ENCODE measurements at places on chromosomes 3 and 15. TPM values are rescaled to one million over a fixed set of nuclear protein-coding genes. Genes with fewer than 3 reads are reported as not detected.

DNA sequence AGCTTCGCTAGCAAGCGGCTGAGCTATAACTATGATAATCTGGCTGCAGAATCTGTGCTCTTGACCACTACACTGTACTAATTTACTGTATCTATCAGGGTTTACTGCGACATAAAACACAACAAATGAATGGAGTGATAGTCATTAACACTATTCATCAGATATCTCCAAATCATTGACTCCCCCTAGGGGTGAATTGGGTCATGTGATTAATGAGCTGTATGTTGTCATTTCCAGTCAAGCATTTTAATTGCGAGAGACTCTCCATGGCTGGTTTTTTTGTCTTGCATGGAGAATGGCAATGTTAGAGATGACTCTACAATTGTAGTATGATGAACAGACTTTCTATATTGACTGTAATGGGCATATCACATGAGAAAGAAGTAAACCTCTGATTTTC lies 10.5 kb upstream of the TM4SF18 start:
- no peak for DNase-seq

The CFAP100 gene
- not detected for total RNA-seq

- no peak for DNase-seq
Measured at GRCh38 chr3:94615275-94616065, 552.6 kb downstream of the NSUN3 start.

DNA sequence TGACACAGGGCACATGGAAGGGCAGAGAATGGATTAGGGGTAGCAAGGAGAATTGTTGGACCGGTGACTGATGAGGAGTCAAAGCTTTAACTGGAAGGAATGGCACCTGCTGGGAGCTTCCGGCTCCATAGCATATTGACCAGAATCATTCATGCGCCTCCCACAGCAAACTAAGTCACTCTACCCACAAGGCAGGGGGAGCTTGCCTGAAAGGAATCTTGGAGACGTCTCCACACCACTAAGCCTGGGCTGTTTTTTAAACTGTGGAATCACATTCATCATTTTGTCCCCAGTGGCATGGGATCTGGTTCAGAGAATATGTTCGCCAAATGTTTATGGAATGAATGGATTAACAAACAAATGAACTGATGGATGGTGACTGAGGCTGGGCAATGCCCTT lies 57.0 kb upstream of the ITGA11 start:
- no peak for DNase-seq

DNA sequence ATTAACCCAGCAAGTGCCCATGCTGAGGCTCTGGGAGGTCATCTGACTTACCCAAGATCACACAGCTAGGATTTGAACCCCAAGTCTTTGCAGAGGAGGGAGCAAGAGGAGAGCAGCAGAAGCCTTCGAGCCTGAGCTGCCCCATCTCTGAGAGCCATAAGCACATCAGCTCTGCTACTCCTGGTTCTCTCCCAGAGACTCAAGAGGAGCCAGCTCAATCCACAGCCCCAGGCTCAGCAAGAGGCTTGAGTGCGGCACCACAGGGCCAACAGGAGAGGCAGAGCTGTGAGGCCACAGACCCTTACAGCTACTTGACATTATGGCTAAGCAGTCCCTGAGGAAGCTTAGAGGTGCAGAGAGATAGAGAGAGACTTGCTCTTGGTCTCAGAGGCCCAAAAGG lies 15.9 kb upstream of the NTRK3 start:
- DNase-seq, result no peak

DNA sequence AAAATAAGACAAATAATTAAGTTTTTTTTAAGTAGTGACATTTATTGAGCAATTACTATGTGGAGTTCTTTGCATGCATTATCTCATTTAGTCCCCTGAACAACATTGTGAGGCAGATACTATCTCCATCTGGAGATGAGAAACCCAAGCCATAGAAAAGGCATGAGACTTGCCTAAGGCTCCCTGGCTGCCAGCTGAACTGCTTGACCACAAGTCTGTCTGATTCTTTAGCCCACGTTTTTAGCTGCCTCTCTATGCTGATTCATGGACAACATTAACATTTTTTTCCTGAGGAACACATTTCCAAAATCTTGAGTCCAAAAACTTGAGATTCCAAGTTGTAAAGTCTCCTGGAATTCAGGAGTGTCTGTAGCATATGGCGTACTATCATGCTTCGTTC lies 263.6 kb upstream of the GOLGA6L4 start:
- no peak for DNase-seq

The CEP19 gene
- total RNA-seq, result 0.43 TPM

DNA sequence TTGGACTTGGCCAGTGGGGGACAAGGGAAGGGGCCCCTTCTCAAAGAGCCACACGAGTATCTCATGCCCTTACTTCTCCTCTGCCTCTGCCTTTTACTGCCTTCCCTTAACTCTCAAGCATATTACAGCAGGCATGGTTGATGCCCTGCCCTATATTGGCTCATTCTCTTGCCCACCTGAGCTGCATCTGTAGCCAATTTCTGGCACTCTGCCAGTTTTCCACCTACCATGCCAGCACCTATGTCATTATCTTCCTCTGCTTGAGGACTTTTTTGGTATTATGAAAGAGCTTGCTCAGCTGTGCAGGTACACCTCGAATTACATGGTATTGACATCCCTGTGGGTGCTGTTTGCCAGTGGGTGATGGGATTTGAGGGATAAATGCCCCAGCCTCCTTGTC lies 181.8 kb downstream of the OXSM start:
- no peak for DNase-seq

- DNase-seq, result no peak
Measured at GRCh38 chr3:11467875-11468274, 175.8 kb downstream of the VGLL4 start.

GRCh38 chr3:159091936-159092335 lies 290.1 kb downstream of the MFSD1 start:
- no peak for DNase-seq

- no peak for DNase-seq
Measured at GRCh38 chr3:64048631-64049061, 25.4 kb upstream of the PSMD6 start.

DNA sequence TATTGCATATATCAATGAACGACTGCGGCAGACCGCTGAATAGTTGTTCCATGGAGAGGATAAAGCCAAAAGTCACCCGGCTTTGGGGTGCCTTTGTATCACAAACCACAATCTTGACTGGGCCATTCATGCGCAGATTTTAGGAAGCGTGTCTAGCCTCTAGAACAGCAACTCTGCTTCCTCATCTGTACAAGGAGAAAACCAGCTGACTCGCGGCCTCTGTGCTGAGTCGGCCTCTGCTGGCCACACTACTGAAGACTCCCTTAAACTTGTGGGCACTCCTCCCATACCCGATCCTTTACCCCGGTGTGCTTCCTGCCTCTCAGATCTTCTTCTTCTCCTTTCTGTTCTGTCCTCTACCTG lies 872 bp downstream of the DLEC1 start:
- DNase-seq, result peak; percentile 50

- DNase-seq, result no peak
Measured at GRCh38 chr3:127028781-127029657, 46.1 kb downstream of the PLXNA1 start.

DNA sequence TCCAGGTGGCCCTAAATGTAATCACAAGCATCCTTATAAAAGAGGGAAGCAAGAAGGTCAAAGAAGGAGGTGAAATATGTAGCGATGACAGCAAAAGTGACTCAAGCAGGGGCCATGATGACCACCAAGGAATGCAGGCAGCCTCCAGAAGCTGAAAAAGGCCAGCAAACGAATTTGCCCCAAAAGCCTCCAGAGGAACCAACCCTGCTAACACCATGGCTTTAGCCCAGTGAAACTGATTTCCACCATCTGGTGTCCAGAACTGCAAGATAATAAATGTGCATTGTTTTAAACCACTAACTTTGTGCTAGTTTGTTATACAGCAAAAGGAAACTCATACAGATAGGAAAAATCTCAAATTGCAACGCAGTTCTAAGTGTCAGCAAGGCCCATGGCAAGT lies 23.0 kb upstream of the RBSN start:
- DNase-seq, result no peak

DNA sequence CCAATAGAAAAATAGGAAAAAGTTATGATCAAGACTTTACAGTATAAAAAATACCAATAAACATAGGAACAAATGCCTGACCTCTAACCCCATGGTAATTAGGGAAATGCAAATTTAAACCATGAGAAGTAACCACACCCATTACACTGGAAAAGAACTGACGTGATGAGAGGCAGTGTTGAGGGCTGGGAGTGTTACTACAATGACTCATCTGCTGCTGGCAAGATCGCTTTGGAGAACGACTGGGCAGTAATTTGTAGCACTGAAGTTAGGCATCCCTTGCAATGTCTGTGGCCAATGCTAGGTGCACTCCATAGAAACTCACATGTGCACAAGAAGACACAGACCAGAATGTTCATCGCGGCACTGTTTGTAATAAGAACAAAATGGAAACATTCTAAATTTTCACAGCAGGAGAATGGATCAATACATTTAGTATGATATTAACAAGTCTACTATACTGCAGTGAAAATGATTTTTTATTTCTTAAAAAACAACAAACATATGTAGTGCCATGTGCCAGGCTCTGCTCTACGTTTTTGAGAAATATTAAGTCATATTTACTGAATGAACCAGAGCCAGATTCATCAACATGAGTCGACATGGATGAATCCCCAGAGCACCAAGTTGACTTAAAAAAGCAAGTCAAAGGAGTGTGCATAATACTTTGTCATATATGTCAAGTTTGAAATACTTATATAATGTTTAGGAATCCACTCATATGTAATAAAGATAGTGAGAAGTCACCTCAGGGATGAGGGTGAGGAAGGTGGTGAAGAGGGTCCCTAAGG lies 37.6 kb upstream of the EPHB3 start:
- no peak for DNase-seq

DNA sequence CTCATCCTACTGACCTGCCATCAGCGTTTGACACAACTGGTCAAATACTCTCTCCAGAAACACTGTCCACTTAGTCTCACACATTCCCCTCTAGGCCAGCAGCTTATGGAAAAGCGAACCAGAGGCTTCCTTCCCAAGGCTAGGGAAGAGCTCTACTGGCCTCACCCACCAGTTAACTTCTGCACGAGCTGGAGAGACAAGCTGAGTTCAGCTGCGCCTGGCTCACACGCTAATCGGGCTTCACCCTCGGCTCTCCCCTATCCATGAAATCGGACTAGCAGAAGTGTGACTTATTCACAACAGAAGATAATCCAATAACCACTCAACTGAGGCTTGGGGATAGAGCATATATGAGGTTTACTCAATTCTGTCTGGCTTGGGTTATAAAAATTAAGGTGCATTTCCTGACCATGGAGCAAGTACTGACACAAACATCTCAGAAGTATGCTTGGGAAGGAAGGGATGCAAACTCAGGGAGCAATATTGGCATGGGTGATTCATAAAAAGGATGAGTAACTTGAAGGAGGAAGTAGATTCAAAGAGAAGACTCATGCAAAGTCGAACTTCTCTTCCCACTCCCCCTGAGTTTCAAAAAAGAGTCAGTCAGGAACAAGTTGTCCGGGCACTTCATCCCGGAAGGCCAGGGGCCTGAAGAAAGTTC lies 73.1 kb downstream of the XXYLT1 start:
- no peak for DNase-seq

The PRR20G gene
- total RNA-seq, result not detected

GRCh38 chr3:186185194-186185787 lies 76.4 kb upstream of the ETV5 start:
- no peak for DNase-seq

DNA sequence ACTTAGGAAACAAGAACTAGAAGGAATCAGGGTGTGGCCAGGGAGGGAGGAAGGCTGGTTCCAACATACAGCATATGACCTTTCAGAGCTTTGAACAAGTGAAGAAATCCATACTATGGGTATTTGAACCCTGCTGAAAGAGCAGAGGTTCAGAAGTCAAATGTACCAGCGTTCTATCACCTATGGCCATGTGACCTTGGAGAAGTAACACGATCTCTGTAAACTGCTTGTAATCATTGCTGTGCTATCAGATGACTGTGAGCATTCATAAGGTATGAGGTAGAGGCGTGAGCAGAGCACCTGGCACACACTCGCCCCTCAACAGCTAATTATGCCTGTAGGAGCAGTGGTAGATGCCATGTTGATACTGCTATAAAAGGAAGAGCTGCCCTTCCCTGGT lies 55.2 kb downstream of the KLHL6 start:
- peak; percentile 12 for DNase-seq

- no peak for DNase-seq
Measured at GRCh38 chr15:55230051-55230670, 33.4 kb upstream of the RSL24D1 start.

The GSK3B gene
- 12.7 TPM for total RNA-seq

GRCh38 chr3:172182797-172183196 lies 143.4 kb downstream of the FNDC3B start:
- no peak for DNase-seq

GRCh38 chr3:11159421-11159904 lies 5.2 kb downstream of the HRH1 start:
- DNase-seq, result no peak

The CFAP91 gene
- total RNA-seq, result 0.55 TPM

DNA sequence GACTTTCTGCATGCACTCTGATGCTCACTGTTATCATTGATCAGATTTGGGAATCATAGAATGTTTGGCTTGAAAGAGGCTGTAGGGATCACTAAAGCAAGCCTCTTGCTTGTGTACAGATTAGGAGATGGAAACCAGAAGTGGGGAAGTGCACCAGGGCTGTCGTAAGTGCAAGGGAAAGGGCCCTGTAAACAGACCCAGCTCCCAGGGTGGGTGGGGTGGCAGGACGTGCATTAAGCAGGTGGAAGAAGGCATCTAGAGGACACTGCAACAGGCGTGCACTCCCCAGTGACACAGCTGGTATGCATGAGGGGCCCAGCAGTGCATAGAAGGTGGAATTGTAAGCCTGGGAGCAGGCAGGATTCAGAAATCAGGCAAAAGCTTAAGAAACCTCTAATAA lies 58.0 kb upstream of the SLC7A14 start:
- no peak for DNase-seq

DNA sequence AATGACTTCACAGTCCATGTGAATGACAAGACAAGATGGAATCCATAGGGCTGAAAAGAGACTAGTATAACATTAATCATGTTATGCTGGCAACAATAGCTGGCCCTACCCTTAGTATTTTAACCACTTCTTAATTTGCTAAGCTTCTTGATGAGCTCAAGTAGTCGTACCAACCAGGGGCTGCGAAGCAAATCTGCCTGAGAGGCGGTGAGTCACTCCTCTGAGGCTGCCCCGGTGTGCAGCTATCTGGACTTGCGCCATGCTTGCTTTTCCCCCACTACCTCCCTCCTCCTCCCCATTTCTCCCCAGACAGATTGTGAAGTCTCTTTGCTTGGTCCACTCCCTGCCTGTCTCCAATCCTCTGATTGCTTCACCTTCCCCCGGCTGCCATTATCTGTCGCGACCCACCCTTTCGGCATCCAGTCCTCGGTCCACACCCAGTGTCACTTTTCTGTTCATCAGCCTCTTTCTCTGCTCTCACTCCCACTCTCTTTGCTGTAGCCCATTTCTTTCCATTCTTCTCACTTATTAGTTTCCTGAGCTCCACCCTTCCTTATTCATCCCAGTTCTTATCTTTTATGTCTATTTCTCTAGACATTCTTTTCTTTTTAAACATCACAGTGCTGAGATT lies 42.7 kb downstream of the DUT start:
- DNase-seq, result no peak

The IL16 gene
- total RNA-seq, result 2.1 TPM

All from left lobe of liver (tissue), 2 donors.